ENCODE measurements at places on chromosomes 5 and 9.

DNA sequence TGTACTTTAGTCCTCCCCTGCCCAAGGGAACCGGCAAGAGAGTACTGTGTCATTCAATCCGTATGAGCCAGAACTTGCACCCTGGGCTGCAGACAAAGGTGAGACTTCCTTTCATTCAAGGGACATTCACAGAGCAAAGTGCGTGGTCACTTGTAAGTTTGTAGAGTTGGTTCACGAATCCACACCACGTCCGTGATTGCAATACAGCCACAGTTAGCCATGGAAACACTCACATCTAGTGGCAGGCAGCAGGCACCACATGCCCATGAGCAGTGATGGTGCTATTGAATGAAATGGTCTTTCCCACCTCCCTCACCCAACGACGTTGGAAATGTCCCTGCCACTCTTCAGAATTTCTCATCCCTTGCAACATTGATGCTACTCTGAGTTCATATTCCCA lies 72.6 kb downstream of the SYK start:
- no peak for DNase-seq

DNA sequence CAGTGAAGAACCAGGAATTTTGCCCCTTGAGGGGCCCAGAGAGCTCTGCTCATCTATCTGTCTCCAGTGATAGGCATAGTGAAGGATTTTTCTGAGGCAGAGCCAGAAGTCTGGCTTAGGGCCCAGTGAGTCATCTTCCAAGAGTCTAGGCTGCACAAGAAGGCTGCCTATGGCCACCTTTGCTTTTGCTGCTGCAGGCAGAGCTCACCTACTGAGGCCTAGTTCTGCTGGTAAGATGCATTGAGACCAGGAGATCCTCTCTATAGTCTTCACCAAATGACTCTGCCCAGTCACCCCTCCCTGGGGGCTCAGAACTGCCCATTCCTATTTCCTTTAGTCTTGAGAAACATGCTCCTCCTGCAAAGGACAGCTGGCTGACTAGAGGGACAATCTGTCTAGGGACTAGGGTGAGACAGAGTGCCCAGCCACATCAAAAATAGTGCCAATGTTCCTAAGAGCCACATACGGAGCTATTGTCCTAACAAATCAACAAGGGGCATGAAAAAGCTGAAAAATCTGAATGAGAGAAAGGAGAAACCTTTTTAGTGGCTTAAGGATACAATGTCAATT lies 40.3 kb upstream of the CDKN2AIPNL start:
- DNase-seq, result no peak

DNA sequence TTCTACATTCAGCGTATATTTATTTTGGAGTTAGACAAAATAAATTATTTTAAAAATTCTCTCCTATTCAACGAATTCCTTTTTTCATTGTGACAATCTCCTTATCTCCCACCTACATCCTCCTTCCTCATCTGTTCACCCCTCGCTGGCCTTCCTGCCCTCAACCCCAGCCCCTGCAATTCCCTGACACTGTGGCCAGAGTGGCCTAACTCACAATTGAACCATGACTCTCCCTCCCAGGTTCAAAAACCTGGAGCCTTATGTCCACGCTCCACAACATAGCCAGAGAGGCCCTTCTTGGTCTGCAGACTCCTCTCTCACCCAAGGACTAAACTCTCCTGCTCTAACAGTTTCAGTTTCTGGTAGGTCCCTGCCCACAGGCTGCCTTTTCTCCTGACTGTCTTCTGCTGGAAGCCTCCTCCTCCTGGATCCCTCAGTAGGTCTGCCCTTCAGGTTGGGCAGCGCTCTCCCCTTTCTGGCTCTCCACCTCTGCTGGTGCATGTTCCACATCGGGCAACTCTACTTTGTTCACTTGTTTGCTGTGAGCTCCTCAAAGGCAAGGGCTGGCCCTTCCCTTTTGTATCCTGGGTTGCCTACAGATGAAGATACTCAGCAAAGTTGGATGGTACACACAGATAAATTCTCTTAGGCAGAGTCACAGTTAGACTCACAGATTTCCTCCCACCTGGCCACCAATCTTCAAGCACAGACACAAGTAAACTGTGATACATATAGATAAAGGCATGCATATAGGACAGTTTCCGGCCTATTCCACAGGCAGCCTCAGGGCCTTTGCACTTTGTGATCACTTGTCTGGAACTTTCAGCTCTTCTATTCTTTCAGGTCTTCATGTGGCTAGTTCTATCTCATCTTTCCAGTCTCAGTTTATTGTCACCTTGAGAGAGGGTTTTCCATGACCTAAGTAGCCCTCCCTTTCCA lies 19.8 kb upstream of the MYORG start:
- no peak for DNase-seq

DNA sequence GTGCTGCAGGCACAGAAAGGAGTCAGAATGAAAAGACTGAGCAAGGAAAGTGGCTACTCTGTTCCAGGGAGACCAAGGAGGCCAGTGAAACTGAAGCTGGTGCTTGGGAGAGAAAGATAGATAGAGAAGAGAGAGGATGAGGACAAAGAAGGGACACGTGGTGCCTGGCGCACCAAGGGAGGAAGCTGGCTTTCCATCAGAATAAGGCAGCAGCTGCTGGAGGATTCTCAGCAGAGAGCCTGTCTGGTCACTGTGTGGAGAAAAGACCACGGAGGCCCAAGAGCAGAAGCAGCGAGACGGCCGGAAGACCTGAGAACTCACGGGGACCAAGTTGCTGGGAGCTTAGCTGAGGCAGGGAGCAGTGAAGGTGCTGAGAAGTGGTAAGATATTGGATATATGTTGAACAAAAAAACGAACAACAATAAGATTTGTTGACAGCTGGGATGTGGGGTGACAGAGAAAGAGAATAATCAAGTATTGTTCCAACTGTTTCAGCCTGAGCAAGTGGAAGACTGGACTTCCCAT lies 116.1 kb downstream of the SEMA5A start:
- no peak for DNase-seq

GRCh38 chr9:121071370-121071755 lies 3.4 kb upstream of the CNTRL start:
- no peak for DNase-seq

DNA sequence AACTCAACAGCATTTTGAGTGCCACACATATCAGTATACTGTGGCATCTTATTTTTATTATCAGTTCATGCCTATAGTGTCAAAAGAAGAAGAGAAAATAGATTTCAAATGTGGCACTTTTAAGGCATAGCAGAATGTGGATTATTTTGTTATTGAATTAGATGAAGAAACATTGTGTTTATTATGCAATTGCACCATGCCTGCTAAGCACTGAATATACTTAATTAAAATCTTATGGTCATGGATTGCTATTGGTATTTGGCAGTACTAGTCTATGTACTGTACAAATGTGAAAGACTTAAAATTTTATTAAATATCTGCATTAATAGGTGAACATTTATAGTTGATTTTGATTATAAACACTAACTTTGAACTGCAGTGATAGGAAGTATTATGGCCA lies 128.8 kb downstream of the FER start:
- DNase-seq, result no peak

- peak; percentile 58 for DNase-seq
Observed at GRCh38 chr5:132473019-132473531, 17.5 kb downstream of the IRF1 start.

DNA sequence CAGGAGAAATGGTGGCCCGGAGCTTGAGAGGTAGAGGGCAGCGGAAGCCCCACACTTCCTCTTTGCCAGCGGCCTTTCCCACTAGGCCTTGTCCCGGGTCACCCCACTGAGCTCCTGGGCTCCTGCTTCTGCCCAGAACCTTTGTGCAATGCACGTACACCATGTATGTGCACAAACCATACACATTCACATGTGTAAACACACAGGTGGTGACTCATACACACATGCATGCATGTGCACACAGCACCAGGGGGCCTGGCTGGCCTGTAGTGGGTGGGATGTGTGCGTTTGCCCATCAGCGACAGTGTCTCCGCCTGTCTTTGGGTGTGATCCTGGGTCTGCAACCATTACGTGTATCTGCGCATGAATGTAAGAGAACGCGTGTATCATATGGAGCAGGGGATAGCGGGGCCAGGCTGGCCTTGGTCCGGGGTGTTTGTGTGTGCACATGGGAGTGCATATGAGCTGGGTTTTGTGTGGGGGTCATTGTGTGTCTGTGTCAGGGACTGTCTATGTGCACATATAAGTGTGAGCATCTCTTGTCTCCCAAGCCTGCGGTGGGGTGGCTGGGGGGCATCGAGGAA lies 43.7 kb downstream of the PSD2 start:
- DNase-seq, result no peak

All from stimulated activated CD8-positive, alpha-beta memory T cell treated with anti-CD3 and anti-CD28 coated beads, Interleukin-7, amount 100 ng/mL, for 1 hour (primary cell).